MG63 (cell line): ENCODE measurements at places on chromosomes 6 and 20. TPM values are rescaled to one million over a fixed set of nuclear protein-coding genes. Genes with fewer than 3 reads are reported as not detected.

The PIM1 gene
- total RNA-seq = 13.0 and 18.9 TPM in 2 replicates

DNA sequence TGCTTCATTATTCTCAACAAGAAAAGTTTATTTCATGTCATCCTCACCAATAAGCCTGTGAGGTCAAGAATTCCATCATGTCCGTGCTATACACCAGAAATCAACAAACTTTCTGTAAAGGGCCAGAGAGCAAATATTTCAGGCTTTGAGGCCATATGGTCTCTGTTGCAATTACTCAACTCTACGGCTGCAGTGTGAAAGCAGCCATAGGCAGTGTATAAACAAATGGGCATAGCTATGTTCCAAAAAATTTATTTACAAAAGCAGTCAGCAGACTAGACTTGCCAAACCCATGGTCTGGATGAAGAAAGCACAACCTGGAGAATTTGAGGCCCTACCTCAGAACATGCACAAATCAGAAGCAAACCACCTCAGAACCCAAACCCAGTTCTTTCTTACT is 118.5 kb downstream of the PCSK2 start:
- DNase-seq = peak; percentile 24

DNA sequence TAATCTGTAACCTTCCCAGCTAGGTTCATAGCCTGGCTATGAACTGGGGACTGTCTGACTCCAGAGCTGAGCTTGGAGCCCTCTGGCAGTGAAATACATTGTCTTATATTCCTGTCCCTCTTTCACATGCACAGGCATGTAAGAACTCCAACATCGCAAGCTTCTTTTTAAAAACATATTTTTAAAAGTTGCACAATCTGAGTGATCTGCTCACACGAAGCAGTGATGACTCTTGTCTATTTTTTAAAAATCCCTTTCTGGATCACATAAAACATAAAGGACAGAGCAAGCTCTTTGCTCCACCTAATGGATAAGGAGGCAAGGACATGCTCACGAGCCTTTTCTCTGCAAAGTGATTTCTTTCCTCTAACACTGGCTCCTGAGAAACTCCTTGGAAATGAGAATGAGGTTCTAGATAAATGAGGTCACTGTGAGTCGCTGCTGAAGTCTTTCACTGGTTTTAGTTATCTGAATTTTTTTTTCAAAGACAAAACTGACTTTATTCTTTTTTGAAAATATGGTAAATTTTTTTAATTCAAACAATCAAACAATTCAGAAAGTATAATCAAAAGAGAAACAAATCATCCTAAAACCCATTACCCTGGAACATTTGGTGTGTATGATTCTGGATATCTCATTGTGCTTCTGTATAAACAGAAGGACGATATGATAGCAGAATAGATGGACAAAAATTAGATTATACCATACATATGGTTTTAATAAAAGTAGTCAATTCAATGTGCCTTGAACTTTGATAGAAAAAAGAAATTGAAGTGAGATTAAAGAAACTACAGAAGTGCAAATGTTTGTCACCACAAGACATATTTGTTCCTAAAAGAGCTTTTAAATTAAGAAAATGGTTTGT is 30.8 kb downstream of the IL20RA start:
- DNase-seq = peak; percentile 14

DNA sequence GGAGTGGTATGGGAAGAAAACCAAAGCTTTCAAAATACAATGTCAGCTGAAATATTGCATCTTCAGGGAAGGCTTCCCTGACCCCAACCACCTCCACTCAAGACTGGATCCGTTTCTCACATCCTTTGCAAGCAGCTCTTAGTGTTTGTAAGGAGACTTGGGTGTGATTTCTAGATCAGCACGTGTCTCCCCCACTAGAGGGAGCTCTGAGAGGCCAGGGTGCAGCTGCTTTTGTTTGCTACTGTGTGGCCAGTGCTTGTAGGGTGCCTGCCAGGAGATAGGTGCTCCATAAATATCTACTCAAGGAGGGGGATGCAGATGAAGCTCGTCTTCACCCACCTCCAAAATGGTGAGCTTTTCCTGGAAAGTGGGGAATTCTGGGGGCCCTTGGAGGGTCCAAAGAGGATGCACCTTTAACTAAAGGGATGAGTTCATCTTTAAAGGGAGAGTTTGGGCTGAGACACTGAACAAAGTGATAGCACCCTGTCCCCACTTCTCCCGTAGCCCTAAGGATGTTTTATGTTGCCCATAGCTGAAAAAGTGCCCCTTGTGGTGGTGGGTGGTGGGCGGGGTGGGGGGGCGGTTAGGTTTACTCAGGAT is 52.6 kb upstream of the MAFB start:
- peak; percentile 38 for DNase-seq

DNA sequence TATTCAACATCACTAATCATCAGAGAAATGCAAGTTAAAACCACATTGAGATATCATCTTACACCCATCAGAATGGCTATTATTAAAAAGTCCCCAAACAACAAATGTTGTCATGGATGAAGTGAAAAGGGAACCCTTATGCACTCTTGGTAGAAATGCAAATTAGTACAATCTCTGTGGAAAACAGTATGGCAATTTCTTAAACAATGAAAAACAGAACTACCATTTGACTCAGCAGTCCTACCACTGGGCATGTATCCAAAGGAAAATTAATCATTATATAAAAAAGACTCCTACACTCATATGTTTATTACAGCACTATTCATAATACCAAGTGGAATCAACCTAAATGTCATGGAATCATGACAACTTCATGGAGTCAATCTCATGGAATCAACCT is 611.3 kb upstream of the GJE1 start:
- DNase-seq = no peak

GRCh38 chr20:35767683-35768481 is 3.9 kb upstream of the PHF20 start:
- DNase-seq = no peak

GRCh38 chr6:135185483-135185882 is 4.4 kb downstream of the MYB start:
- DNase-seq = no peak
